Activated T-helper 1 cell treated with anti-CD3 and anti-CD28 coated beads, Interleukin-12 subunit alpha, Interleukin-12 subunit beta, Interleukin-2, Interleukin-4 antibody, amounts not matched to agents 30 ng/mL and 10 ng/mL and 1 ng/mL, durations not matched to agents 14 hours and 24 hours and 36 hours (primary cell): ENCODE measurements at places on chromosomes 7 and 10. TPM values are rescaled to one million over a fixed set of nuclear protein-coding genes. Genes with fewer than 3 reads are reported as not detected.

GRCh38 chr10:95297402-95297801 lies 6.6 kb upstream of the PDLIM1 start:
- peaks cover 5% of the 10 kb centered on the region for H3K27me3 ChIP-seq
- DNase-seq = no peak
- H3K27ac ChIP-seq = no peak overlapping the region
- no peaks in the 10 kb centered on the region for H3K36me3 ChIP-seq

DNA sequence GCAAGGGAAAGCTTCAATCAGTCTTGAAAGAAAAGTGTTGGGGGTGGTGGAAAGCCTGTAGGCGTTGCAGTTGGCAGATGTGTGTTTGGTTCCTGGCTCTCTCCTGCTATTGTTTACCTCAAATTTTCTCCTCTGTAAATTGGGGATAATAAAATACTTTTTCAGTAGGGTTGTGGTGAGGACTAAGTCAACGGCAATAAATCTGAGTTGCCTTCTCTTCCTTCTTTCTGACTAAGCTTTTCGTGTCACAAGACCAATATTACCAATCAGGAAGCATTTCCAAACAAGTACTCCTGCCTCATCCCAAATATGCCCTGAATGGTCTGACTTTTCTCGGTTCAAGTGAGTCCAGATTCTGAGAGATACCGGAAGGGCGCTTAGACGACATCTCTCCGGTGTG lies 54.0 kb downstream of the CREB5 start:
- no peak overlapping the region for H3K4me3 ChIP-seq
- H3K4me1 ChIP-seq = no peaks in the 10 kb centered on the region
- no peaks in the 10 kb centered on the region for H3K36me3 ChIP-seq
- H3K27ac ChIP-seq = no peak overlapping the region
- peaks cover 16% of the 10 kb centered on the region for H3K27me3 ChIP-seq
- no peak for DNase-seq

DNA sequence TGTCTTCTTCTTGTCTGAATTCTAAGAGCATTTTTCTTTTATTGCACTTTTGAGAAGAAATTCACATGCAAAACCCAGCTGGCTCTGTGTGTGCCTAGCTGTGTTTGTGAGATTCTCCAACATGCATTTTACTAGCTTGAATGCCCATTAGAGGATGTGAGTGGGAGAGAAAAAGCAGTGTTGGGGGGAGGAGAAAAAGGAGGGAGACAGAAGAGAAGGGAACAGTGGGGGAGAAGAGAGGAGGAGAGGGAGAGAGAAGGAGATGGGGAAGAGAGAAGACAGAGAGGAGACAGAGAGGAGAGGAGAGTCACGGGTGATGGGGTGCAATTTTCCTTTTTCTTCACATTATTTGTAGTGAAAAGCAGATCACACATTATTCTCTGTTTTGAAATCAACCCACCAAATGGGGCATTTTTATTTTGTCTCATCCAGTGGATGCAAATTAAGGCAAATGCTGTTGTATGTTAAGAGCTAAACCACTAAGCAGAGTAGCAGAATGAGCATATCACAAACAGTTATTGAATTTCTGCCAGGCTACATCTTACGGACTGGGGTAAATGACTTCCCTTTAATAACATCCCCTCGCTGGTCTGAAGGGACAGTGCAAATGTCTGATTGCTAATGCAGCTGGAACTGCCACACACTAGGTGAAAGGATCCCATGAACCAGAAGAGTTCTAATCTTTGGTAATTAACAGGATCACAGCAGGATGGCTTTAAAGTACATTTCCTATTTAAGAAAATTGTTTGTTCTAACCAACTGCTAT lies 849 bp downstream of the LRRN3 start:
- no peaks in the 10 kb centered on the region for H3K27me3 ChIP-seq
- DNase-seq = no peak
- peaks cover 44% of the 10 kb centered on the region for H3K36me3 ChIP-seq
- H3K4me3 ChIP-seq = peak overlapping the region; percentile 93
- H3K4me1 ChIP-seq = peaks cover 86% of the 10 kb centered on the region
- H3K27ac ChIP-seq = peak overlapping the region; percentile 87

- no peak overlapping the region for H3K4me3 ChIP-seq
- no peaks in the 10 kb centered on the region for H3K27me3 ChIP-seq
- H3K36me3 ChIP-seq = no peaks in the 10 kb centered on the region
- H3K4me1 ChIP-seq = peaks cover 12% of the 10 kb centered on the region
- no peak for DNase-seq
- H3K27ac ChIP-seq = no peak overlapping the region
Observed at GRCh38 chr10:127942811-127943210, 35.9 kb downstream of the PTPRE start.

DNA sequence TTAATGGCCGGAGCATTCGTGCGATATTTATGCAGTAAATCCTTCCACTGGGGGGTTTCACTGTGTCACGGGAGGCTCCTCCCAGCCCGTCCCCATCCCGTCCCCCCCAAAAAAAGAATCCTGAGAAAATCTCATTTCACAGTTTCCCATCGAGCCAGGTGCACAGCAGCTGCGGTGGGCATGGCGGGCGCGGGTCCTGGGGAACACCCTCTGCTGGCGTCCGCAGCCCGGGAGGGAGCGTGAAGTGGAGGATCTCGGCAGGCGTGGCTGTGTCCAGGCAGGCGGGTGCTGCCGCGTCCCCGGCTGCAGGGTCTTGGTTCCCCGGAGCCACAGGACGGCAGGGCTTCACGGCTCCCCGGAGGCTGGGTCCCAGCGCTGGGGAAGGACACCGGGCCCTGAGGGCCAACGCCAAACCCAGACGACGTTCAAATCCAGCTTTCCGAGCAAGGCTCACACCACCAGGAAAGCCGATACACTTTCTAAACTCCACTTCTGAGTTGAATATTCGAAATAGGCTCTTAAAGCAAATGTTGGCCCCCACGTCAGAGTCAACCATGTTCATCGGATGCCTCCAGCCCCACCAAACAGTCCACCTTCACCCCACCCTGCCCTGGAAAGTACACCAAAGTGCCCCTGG lies 55.7 kb downstream of the PDGFA start:
- H3K36me3 ChIP-seq = no peaks in the 10 kb centered on the region
- no peak for DNase-seq
- H3K27ac ChIP-seq = no peak overlapping the region
- H3K4me3 ChIP-seq = no peak overlapping the region
- no peaks in the 10 kb centered on the region for H3K27me3 ChIP-seq

Gene SLC35G1
- total RNA-seq = 5.6 and 5.8 TPM in 2 replicates

GRCh38 chr7:50832744-50833143 lies 50.0 kb upstream of the GRB10 start:
- peak overlapping the region; percentile 45 for H3K4me3 ChIP-seq
- peaks cover 45% of the 10 kb centered on the region for H3K4me1 ChIP-seq

Gene PPP1R17
- total RNA-seq = not detected in 2 replicates

GRCh38 chr7:96832092-96832662 lies 122.5 kb upstream of the SEM1 start:
- no peaks in the 10 kb centered on the region for H3K36me3 ChIP-seq
- H3K4me3 ChIP-seq = no peak overlapping the region
- peaks cover 29% of the 10 kb centered on the region for H3K27me3 ChIP-seq
- no peak for DNase-seq
- no peak overlapping the region for H3K27ac ChIP-seq
- H3K4me1 ChIP-seq = peaks cover 2% of the 10 kb centered on the region
